AG08395 (cell line): ENCODE measurements at places on chromosomes 5 and 9.

DNA sequence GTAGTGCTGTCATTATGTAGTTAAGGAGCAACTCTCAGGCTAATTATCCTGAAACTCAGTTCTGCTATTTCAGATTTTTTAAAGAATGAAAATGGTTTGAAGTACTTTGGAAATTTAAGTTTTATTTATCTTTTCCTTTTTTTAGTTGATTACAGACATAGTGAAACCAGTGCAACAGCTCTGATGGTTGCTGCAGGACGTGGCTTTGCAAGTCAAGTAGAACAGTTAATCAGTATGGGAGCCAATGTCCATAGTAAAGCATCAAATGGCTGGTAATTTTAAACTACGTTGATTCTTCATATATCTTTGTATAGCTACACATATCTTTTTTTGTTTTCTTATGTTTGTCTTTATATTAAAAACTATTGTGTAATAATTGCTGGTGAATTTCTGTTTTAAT, 34.9 kb downstream of the YTHDC2 start:
- DNase-seq, result no peak

DNA sequence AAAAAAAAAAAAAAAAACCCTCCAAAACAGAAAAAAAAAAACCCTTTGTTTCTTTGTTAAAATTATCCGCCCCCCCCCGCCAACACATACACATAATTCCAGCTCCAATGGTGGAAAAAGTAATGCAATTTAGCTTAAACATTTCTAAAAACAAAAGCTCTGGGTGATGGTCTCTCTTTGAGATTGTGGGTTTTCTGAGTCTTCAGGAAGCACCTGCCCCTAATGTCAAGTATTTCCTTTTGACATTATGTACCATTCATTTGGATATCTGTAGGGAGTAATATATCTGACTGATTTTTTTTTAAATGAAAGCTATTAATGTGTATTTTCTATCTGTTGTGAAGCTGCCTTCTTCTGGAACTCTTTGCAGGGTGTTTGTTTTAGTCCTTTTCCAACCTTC, 389.7 kb downstream of the TAF11L14 start:
- no peak for DNase-seq

DNA sequence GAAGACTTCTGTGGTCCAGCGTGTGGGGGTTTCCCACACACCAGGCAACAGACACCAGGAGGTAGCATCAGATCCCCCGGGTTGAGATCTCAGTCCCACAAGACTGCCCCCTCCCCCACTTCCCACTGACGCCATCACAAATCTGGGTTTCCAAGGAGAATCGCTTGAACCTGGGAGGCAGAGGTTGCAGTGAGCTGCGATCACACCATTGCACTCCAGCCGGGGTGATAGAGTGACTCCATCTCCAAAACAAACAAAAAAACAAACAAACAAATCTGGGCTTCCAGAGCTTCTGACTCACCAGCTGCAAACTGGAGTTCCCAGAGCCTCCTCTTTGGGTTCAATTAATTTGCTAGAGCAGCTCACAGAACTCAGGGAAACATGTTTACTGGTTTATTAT, 4.7 kb upstream of the GBGT1 start:
- DNase-seq, result no peak

- DNase-seq, result no peak
These were observed 215.2 kb upstream of the PTGER4 start for GRCh38 chr5:40464511-40464910.

DNA sequence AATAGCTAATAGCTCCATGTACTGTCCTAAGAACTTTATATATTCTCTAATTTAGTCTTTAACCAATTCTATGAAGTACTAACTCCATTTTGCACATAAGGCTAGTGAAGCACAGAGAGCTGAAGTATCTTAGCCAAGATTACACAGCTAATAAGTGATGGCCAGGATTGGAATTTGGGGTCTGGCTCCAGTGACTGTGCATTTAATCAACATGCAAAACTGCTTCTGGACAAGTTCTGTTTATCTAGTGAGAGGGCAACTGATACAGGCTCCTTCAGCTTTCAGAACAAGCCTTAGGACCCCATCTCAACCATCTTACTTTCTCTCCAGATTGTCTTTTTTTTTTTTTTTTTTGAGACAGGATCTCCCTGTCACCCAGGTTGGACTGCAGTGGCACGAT, 21.3 kb downstream of the SLC25A25 start:
- DNase-seq, result no peak

GRCh38 chr5:131942016-131942415, 3.4 kb downstream of the MEIKIN start:
- DNase-seq, result no peak

DNA sequence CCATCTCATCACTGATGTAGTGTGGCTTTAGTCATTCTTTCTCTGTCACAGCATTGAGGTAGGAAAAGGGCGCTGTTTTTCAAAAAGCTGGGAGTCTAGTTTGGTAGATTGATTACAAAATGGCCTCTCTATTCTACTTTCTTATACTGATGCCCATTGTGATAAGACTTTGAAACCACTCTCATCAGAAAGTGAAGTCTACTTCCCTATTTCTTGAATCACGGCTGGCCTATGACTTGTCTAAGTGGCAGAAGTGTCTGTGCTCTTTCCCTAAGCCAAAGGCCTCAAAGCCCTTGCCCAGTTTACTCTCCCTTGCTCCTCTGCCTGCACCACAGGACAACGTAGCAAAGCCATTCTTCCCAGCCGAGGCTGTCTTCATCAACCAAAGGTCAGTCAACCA, 83.0 kb upstream of the IL33 start:
- DNase-seq, result no peak

- peak; percentile 80 for DNase-seq
These were observed 136.4 kb downstream of the SLIT3 start for GRCh38 chr5:169164481-169164925.

- DNase-seq, result no peak
These were observed 125.3 kb upstream of the SLC25A48 start for GRCh38 chr5:135709208-135709575.

- DNase-seq, result peak; percentile 51
These were observed 597 bp upstream of the TMEM250 start for GRCh38 chr9:136119061-136119882.

GRCh38 chr5:81729276-81729675, 21.6 kb downstream of the SSBP2 start:
- no peak for DNase-seq

DNA sequence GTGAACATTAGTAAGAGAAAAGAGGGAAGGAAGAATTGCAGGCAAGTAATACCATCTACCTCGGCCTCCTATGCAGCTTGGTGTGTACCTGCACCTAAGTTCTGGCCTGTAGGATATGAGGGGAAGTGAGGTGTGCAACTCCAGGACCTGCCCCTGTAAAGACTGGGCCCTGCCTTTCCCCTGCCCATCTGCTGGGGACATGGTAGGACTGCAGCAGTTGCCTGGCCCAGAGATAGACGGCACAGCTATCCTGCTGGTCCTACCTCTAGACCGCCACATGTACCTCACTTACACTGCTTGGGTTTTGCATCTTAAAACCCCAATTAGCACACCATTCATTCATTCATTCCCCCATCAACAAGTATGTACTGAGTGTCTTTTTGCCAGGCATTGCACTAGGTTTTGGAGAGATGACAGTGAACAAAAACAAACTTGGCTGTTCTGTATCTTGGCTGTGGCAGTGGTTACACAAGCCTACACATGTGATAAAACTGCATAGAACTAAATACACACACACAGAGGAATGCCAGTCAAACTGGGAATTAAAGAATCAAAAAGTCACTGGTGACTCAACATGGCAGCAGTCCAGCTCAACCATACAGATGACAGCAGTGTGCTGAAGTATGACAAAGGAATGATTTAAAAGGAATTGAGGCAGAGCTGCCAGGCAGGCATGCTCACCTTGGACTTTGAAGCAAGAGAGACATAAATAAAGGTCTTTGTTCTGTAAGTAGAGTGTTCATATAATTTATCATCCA, 23.3 kb upstream of the MGAT1 start:
- DNase-seq, result peak; percentile 45

DNA sequence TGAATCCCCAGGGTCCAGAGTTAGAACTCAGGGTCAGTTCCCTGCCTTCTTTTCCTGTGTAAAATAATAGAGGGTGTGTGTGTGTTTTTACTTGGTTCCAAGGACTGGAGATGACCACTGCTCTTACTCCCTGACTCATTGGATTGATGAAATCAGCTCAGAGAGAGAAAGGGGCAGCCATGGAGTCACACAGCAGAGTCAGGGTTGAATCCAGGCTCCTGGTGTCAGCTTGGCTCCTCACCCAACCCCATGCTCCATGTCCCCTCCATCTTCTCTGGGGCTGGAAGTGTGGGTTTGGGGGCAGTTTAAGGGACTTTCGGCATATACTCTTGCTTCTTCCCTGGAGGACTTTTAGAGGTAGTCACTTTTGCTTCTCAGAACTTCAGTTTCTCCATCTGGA, 21.6 kb downstream of the DAB2IP start:
- no peak for DNase-seq

DNA sequence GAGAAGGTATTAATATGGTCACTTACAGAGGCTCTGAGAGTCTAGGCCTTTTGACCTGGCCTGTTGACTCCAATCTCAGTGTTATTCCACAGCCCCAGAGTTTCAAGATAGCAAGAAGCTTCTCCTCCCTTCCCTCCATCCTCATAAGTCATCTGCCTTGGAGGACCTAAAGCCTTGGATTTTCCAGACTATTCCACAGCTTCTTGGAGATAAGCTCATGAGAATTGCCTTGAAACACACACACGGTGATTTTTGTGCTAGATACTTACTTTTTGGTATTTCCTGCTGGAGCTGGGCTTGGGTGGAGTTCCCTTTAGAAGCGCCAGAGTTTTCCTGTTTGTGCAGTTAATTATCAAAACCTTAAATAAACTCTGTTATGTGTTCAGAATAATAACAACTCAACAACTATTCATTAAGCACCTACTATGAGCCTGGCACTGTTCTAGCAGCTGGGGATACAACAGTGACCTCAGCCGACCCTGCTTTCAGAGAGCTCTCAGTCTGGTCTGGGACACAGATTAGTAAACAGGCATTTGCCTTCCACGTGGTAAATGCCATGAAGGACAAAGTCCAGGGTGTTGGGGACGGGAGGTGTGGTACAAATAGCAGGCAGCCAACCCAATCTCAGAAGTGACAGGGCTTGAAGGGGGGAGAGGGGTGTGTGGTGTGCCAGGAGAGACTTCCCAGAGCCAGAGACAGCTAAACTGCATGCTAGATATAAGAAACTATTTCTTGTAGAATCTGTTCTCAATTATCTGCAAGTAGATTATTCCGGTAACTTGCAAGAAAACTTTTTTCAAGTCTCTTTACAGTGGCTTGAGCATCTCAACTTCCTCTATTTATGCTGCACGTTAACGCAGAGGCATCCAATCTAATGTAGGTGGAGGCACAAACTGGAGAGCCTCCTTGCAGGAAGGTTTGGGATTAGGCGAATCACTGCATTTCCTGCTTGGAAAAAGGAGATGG, 55.9 kb upstream of the KLF9 start:
- peak; percentile 15 for DNase-seq

DNA sequence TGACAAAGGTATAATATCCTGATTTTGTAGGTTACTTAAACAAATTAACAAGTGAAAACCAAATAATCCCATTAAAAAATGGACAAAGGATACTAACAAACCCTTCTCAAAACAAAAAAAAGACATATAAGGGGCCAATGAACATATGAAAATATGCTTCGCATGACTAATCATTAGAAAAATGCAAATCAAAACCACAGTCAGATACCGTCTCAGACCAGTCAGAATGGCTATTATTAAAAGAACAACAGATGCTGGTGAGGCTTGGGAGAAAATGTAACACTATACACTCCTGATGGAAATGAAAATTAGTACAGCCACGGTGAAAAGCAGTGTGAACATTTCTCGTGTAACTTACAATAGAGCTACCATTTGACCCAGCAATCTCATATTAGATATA, 1542.2 kb upstream of the CDH9 start:
- no peak for DNase-seq

DNA sequence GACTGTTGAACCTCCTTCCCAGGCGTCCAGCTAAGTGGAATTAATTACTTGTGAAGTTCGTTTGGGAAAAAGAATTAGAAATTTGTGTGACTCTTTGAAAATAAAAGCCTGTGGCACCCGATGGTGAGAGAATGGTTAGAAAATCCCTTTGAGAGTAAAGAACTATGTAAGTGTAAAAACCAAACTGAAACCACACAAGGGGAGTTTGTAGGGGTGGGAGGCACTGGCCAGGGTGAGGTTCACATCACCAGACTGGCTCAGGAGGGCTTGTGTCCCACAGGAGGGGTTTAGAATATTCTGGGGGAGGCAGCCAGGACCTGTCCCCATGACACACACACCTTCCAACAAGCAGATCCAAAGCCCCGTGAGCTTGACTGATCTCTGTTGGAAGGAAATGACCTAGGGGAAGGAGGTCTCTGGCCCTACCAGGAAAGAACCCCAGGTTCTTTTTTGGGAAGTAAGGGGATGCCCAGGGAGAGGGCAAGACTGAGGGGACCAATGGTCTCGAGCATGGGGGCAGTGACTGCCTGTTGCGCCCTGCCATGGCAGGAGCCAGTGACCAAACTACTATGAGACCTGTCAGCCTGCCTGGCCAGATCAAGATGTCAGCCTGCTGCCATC, 4.3 kb downstream of the SPATA24 start:
- DNase-seq, result no peak
